ENCODE measurements at places on chromosomes 11 and 22.

DNA sequence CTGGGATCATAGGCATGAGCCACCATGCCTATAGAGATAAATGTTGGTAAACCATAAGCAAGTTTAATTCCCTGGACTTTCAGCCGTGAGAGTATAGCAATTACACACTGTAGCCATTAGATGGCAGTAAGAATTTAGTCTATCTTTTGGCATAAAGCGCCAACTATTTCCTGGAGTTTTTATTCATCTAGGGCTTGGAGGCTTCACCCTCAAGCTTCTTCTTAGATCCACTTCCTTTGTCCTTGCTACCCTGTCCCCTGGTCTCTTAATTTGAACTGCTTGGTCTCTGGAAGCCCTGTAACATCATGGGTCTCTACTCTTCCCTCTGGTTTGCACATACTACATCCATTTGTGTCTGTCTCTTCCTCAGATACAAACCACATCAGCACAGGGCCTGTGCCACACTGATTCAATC lies 38.2 kb downstream of the OR10A6 start:
- no peak for DNase-seq

DNA sequence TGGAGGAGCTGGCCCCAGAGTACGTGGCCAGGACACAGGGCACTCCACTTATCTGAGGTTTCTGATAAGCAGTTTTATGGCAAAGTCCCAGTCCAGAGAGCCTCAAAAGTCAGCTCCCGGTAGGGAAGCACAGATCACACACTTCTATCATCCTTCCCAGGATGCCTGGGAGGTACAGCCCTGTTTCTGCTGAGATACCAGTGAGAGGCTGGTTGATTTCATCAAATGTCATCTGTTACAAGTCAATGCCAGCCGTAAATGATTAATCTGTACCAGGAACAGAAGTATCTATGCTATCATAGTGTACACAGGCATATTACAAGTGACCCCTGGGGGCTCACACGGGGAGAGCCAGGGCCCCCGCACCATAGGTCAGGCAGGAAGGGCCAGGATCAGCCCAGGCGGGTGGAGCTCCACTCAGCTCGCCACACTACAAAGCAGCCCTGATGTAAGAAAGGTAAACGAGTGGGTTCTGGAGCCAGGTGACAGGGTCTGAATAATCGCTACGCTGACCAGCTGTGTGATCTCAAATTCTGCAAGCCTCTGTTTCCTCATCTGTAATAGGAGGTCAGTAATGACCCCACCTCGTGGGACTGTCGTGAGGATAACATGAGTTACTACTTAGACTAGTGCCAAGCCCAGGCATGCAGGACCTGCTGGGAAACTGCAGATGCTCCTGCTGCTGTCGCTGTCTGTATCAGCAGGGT lies 17.6 kb downstream of the PLA2G6 start:
- no peak for DNase-seq

- no peak for DNase-seq
These were observed 109.4 kb downstream of the KCNQ1OT1 start for GRCh38 chr11:2590131-2590964.

DNA sequence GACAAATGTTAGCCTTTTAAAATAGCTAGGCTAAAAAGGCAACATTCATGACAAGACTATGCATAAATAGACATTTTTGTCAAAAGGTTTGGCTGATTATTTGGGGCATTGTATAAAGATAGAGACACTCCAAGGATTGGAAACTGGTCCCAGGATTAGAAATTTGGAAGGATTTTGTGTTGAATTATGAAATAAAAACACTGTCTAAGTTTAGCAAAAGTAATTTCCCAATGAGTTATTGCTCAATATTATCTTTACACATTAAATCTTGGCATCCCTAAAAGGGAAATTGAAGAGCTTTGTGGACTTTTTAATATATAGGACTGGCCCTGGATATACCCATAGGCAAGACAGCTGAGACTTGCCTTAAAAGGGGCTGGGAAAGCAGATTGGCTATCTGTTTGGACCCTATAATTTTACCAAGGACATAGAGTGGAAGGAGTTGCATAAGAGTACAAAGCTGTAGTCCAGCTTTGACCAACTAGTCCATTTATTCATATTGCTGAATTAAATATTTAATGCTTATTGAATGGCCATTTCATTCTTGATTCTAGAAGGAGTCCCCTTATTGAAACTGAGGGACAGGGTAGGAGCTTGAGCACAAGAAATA lies 382.7 kb downstream of the METTL15 start:
- no peak for DNase-seq

DNA sequence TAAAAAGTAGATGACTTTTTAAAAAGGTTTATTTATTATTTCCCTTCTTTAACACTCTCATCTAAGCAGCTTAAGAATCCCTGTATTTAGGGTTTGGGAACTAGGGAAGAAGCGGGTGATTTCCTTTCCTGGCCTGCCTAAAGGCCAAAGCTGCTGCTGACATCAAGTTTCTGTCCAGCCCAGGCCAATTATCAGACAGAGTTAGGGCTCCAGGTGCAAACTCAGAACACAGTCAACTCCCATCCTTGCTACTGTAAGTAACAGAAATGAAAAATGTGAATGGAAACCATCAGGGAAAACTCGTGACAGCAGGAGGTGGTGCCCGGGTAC lies 108.9 kb downstream of the CCDC81 start:
- no peak for DNase-seq

Measured in stimulated activated CD8-positive, alpha-beta memory T cell treated with anti-CD3 and anti-CD28 coated beads, Interleukin-15, amount 100 ng/mL, for 1 hour (primary cell).